ENCODE measurements at places on chromosomes 3 and 15. TPM values are rescaled to one million over a fixed set of nuclear protein-coding genes. Genes with fewer than 3 reads are reported as not detected.

- H3K36me3 ChIP-seq = no peaks in the 10 kb centered on the region
- H3K27me3 ChIP-seq = no peaks in the 10 kb centered on the region
- no peaks in the 10 kb centered on the region for H3K4me1 ChIP-seq
- H3K27ac ChIP-seq = no peak overlapping the region
- no peak overlapping the region for H3K4me3 ChIP-seq
These were observed 20.1 kb downstream of the SLC15A2 start for GRCh38 chr3:121914081-121914998.

GRCh38 chr15:33860754-33861153 is 107.5 kb upstream of the CHRM5 start:
- H3K27ac ChIP-seq = no peak overlapping the region
- no peaks in the 10 kb centered on the region for H3K27me3 ChIP-seq
- H3K4me3 ChIP-seq = no peak overlapping the region
- no peaks in the 10 kb centered on the region for H3K4me1 ChIP-seq
- no peak for DNase-seq

GRCh38 chr3:65177960-65178376 is 490.2 kb upstream of the ADAMTS9 start:
- H3K27ac ChIP-seq = no peak overlapping the region
- H3K36me3 ChIP-seq = no peaks in the 10 kb centered on the region
- no peak for DNase-seq
- no peaks in the 10 kb centered on the region for H3K4me1 ChIP-seq
- H3K4me3 ChIP-seq = no peak overlapping the region

- peaks cover 26% of the 10 kb centered on the region for H3K36me3 ChIP-seq
- no peak overlapping the region for H3K4me3 ChIP-seq
These were observed 35.7 kb downstream of the SRP14 start for GRCh38 chr15:40003116-40003916.

DNA sequence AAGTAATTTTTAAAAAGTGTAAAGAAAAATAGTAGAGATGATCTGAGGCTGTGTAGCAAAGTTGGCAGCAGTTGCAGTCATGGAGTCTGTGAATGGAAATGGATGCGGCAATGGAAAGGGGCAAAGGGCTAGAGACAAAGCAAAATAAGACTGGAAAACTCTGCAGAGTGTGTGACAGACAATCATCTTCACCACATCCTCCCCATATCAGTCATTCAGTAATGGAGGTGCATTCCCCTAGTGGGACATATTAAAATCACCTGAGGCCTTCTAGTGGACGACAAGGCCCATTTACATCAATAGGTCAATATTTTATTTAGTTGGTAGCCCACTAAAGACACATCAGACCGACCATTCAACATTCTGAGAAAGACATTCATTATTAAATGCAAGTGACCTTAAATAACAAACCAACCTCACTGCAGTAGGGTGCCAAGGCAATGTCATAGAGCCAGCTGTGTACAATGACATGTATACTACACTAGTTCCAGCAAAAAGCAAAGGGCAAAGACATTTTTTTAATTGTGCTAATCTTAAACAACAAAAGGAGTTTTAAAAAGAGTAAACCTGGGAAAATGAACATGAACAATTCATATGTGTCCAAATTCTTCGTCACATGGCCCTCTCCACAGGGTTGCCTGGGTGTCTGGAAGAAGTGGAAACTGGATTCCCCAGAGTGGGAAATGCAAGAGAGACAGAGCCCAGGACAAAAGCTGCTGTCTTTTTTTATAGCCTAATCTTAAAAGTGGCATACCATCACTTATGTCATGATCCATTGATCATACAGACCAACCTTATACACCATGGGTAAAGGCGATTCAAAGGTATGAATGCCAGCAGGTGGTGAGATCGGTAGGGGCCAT is 15.6 kb upstream of the RAP2B start:
- no peak overlapping the region for H3K4me3 ChIP-seq
- DNase-seq = no peak
- no peaks in the 10 kb centered on the region for H3K36me3 ChIP-seq

GRCh38 chr15:101353240-101353639 is 58.2 kb upstream of the SNRPA1 start:
- H3K4me1 ChIP-seq = no peaks in the 10 kb centered on the region
- no peak overlapping the region for H3K27ac ChIP-seq
- no peak overlapping the region for H3K4me3 ChIP-seq
- DNase-seq = no peak

- no peaks in the 10 kb centered on the region for H3K27me3 ChIP-seq
- no peak overlapping the region for H3K4me3 ChIP-seq
- no peaks in the 10 kb centered on the region for H3K36me3 ChIP-seq
These were observed 104.4 kb upstream of the ZBTB20 start for GRCh38 chr3:115251509-115251908.

GRCh38 chr15:69713726-69714559 is 261.3 kb downstream of the RPLP1 start:
- H3K36me3 ChIP-seq = no peaks in the 10 kb centered on the region
- H3K27me3 ChIP-seq = no peaks in the 10 kb centered on the region
- H3K27ac ChIP-seq = no peak overlapping the region

- no peak overlapping the region for H3K27ac ChIP-seq
- DNase-seq = no peak
- no peaks in the 10 kb centered on the region for H3K27me3 ChIP-seq
- no peak overlapping the region for H3K4me3 ChIP-seq
- peaks cover 8% of the 10 kb centered on the region for H3K36me3 ChIP-seq
These were observed 87.4 kb downstream of the STAG1 start for GRCh38 chr3:136664771-136665170.

- no peaks in the 10 kb centered on the region for H3K27me3 ChIP-seq
- H3K27ac ChIP-seq = no peak overlapping the region
- DNase-seq = no peak
These were observed 17.8 kb downstream of the DIPK2A start for GRCh38 chr3:143989461-143989860.

GRCh38 chr15:57772223-57772957 is 65.9 kb downstream of the POLR2M start:
- no peak overlapping the region for H3K27ac ChIP-seq
- no peaks in the 10 kb centered on the region for H3K27me3 ChIP-seq
- no peaks in the 10 kb centered on the region for H3K36me3 ChIP-seq
- no peak overlapping the region for H3K4me3 ChIP-seq
- DNase-seq = no peak
- H3K4me1 ChIP-seq = no peaks in the 10 kb centered on the region

DNA sequence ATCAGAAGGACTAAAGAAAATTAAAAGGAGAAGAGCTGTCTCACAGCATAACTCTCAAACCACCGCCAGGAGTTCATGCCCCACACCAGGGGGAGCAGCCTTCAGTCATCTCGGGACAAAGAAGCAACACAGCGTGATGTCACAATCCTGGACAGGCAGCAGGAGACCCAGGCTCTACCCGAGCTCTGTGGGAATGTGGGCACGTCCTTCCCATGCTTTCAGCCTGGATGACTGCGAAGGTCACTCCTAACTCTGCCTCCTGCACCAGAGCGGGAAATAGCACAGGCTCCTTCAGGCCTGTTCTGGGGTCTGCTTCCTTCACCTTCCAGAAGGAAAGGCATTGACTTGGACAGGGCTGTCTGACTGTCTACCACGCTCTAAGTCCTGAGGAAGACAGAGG is 31.3 kb downstream of the NOX5 start:
- H3K4me3 ChIP-seq = no peak overlapping the region
- DNase-seq = no peak
- no peaks in the 10 kb centered on the region for H3K36me3 ChIP-seq
- H3K27me3 ChIP-seq = peaks cover 3% of the 10 kb centered on the region
- H3K4me1 ChIP-seq = no peaks in the 10 kb centered on the region

DNA sequence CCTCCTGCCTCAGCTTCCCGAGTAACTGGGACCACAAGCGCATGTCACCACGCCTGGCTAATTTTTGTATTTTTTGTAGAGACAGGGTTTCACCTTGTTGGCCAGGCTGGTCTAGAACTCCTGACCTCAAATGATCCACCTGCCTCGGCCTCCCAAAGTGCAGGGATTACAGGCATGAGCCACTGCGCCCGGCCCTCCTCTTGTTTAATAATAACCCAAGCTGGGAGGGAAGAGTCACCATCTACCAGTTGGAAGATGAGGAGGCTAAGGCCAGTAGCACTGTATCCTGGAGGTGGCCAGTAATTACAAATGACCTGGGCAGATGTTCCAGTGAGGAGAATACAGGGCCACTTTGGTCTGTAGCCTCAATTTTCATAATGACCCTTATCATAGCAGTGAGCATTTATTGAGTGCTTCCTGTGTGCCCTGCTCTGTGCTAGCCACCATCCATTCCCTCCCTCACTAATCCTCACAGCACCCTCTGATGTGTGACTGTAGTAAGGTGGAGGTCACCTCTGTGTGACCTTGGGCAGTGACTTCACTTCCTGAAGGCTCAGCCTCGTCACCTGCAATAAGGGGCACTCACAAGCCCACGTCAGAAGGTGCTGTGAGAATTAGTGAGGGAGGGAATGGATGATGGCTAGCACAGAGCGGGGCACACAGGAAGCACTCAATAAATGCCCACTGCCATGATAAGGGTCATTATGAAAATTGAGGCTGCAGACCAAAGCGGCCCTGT is 64.2 kb downstream of the ABTB1 start:
- H3K27ac ChIP-seq = no peak overlapping the region
- H3K27me3 ChIP-seq = no peaks in the 10 kb centered on the region
- H3K4me3 ChIP-seq = no peak overlapping the region
- peaks cover 11% of the 10 kb centered on the region for H3K36me3 ChIP-seq

GRCh38 chr3:171511450-171511849 is 51.2 kb upstream of the TNIK start:
- H3K4me1 ChIP-seq = no peaks in the 10 kb centered on the region
- no peak overlapping the region for H3K4me3 ChIP-seq
- H3K36me3 ChIP-seq = no peaks in the 10 kb centered on the region

- H3K4me1 ChIP-seq = no peaks in the 10 kb centered on the region
- H3K27ac ChIP-seq = no peak overlapping the region
- peaks cover 63% of the 10 kb centered on the region for H3K36me3 ChIP-seq
- no peak overlapping the region for H3K4me3 ChIP-seq
These were observed 35.7 kb downstream of the CCNB2 start for GRCh38 chr15:59140422-59141226.

- DNase-seq = no peak
- no peak overlapping the region for H3K27ac ChIP-seq
- H3K4me3 ChIP-seq = no peak overlapping the region
- H3K27me3 ChIP-seq = no peaks in the 10 kb centered on the region
These were observed 40.2 kb upstream of the PYDC2 start for GRCh38 chr3:191420771-191421170.

DNA sequence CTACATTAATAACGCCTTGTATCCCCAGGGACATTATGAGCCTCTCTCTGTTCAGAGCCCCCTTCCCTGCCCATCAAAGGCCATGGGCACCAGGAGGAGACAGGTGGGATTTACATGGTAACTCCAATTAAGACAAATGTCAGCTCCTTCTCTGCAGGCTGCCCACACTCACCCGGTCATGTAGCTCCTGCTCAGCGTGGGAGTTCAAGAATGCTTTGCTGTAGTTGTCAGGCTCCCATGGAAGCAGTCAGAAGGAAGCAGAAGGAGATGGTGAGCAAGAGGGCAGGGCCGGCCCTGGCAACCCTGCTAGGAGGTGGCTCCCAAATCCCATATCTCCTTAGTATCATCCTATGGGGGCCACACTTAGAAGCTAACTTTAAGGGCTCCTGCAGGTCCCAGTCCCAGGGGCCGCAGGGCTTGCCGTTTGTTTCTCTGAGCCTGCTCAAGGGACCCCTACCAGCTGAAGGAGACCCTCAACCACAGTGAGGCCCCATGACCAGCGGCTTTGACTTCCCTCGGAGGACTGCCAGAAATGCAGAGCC is 218.4 kb upstream of the TLE3 start:
- no peaks in the 10 kb centered on the region for H3K27me3 ChIP-seq
- no peak overlapping the region for H3K4me3 ChIP-seq
- no peak overlapping the region for H3K27ac ChIP-seq
- no peaks in the 10 kb centered on the region for H3K36me3 ChIP-seq
- DNase-seq = no peak

DNA sequence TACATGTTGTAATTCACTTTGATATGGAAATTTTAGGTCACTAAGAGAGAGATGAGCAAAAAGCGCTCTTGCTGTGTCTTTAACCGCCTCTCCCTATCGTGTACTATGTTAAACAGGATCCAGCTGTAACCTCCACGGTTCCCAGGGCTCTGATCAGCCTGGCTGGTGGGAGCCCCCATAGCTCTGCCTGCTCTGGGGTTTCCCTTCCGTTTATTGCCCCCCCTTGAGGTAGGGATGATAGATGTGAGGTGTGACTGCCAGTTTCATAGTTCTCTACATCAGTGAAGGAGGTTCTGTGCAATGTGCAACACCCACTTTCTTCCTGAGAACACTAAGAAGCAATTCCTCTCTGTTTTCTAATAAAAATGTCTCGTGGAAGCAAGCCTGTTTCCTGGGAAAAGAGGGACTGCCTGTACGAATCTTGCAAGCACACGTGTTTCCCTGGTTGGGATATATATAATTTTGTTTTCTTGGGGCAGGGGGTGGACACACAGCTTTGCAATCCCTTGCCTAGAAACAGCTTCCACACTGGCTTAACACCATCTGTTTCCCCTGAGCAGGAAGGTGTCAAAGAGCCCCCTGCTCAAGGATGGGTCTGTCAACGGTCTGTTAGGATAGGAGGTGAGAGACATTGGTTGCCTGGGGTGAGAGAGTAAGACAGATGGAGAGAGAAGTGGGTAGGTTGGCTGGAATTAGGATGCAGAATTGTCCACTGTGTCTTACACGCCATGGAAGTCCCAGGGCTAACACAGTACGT is 23.8 kb downstream of the CORO2B start:
- no peak overlapping the region for H3K4me3 ChIP-seq
- DNase-seq = no peak
- H3K27ac ChIP-seq = no peak overlapping the region
- no peaks in the 10 kb centered on the region for H3K27me3 ChIP-seq
- H3K4me1 ChIP-seq = no peaks in the 10 kb centered on the region

DNA sequence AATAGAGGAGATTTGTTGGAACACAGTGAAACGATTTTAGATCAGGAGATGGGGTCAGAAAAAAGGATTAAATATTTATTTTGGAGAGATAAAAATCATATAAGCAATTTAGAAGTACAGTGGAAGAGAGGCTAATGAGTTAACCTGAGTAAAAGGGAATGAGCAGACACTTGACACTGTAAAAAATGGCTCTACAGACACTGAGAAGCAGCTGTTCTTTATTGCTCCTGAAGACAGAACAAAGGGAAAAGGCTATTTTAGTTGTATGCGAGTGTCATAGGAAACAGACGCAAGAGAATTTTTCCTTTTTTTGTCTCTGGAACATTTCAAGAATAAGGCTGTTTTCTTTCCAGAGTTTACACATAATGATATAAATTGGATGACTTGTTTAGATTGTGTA is 34.3 kb downstream of the ASTE1 start:
- no peak overlapping the region for H3K27ac ChIP-seq
- no peaks in the 10 kb centered on the region for H3K4me1 ChIP-seq
- H3K36me3 ChIP-seq = peaks cover 4% of the 10 kb centered on the region
- no peaks in the 10 kb centered on the region for H3K27me3 ChIP-seq
- no peak for DNase-seq

- H3K27ac ChIP-seq = no peak overlapping the region
- DNase-seq = no peak
- H3K4me3 ChIP-seq = no peak overlapping the region
- no peaks in the 10 kb centered on the region for H3K27me3 ChIP-seq
These were observed 44.4 kb downstream of the SPSB4 start for GRCh38 chr3:141095546-141095937.

REC114 gene
- polyA plus RNA-seq = not detected

NDN gene
- 37.4 TPM for polyA plus RNA-seq

CNTN6 gene
- 0.03 TPM for polyA plus RNA-seq

TLNRD1 gene
- polyA plus RNA-seq = 11.9 TPM

SYNPR gene
- not detected for polyA plus RNA-seq

VPS8 gene
- polyA plus RNA-seq = 9.5 TPM

RYK gene
- polyA plus RNA-seq = 13.2 TPM

CYP1A2 gene
- polyA plus RNA-seq = not detected

GNAT1 gene
- not detected for polyA plus RNA-seq

IL16 gene
- polyA plus RNA-seq = 8.2 TPM

PPARG gene
- 21.3 TPM for polyA plus RNA-seq
